Thoracic aorta (tissue), 2 donors: ENCODE measurements at places on chromosomes 7 and 10.

DNA sequence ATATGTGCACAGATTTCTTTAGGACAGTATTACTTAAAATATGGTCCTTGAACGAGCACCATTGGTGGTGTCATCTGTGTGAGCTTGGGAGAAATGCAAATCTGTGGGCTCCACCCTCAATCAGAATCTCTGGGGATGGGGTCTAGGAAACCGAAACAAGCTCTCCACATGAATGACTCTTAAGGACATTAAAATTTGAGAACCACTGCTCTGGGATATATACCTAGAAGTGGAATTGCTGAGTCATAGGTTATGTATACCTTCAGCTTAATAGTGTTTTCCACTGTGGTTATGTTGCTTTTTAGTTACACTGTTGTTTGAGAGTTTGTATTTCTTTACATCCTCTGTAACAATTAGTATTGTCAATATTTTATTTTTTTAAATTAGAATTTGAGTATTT lies 24.0 kb downstream of the ZNRF2 start:
- no peak for DNase-seq

DNA sequence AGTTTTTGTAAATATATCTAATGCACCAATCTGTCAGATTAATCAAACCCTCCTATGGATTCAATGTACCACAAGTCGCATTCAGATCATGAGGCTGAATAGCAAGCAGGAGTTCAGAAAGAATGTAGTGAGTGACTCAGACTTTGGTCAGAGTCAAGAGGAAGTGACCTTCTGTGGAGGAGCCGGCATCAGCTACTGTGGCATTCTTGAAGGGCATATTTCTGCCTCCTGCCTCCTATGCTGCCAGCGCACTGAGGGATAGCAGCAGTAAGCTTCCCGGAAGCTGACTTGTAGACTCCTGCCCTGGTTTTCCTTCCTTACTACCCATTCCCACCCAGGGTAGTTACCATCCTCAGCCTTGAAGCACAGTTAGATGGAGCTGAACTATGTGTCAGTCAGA lies 867.5 kb downstream of the NRG3 start:
- no peak for DNase-seq

- DNase-seq = no peak
These were observed 472.4 kb downstream of the ANKRD7 start for GRCh38 chr7:118696879-118697278.

- no peak for DNase-seq
These were observed 6.2 kb upstream of the MSMB start for GRCh38 chr10:46052057-46052790.

GRCh38 chr10:33402220-33403073 lies 68.0 kb upstream of the NRP1 start:
- no peak for DNase-seq

DNA sequence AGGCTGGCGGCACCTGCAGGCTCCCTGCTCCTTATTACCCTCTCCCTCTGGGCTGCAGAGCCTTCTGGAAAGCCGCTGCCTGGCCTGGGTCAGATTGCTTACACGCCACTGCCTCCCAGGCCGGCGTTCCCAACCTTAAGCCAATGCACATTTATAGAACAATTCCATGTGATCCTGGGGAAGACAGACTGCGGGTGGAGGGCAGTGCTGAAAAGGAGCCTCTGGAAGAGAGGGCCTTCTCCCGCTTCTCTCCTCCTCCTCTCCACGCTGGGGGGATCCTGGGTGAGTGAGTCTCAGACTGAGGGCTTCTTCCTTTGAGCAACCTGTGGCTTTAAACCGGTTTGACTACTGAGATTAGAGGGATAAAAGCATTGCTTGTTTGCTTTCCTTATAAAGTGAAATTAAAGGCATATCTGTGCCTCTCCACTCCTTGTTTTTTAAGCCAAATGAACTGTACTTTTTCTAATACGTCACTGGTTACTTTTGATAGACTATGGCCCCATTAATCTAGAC lies 5.5 kb downstream of the TACC2 start:
- no peak for DNase-seq

GRCh38 chr7:33035776-33036175 lies 26.8 kb downstream of the NT5C3A start:
- no peak for DNase-seq

DNA sequence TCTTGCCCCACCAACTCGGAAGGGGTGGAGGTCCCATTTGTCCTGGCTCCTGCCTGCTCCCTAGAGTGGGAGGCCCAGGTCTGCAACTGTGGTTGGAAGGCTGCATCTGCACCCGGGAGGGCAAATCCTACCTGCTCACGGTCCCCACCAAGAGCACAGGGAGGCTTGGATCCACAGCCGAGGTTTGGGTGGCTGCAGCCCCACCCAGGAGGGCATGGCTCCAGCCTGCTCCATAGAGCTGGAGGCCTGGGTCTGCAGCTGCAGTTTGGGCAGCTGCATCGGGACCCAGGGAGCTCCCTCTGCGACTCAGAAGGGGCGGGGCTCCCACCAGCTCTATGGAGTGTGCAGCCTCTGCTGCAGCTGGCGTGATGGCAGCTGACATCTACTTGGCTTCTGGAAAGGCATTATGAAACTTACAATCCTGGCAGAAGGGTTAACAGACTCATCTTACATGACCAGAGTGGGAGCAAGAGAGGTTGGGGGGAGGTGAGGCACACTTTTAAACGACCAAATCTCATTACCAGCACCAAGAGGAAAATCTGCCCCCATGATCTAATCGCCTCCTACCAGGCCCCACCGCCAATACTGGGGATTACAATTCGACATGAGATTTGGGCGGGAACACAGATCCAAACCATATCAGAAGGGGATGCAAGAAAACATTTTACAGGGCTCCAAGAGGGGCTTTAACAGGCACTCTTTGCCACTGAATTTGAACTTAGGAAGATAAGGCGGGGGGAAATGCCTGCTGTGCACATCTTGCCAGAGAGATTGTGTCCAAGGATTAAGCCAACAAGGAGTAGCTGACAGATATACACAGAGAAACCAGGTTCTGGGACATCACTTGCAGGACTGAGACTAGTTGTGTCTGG lies 8.2 kb upstream of the BLVRA start:
- no peak for DNase-seq

DNA sequence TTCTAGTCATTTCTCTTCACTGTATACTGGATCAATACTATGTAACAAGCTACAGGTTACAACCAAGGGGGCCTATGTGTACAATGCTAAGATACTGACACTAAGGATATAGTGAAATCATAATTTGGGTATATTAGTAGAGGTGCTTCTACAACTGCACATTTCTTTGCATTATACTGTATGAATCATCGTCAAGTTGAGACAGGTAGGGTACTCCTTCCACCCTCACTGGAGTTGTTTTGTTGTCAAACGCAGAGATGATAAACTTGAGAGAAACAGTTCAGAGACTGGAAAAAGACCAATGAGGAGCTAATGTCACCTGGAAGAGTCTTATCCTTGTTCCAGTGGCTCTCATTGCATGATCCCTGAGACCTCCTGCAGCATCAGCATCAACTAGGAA lies 208.2 kb upstream of the PRPS1L1 start:
- DNase-seq = no peak

- DNase-seq = no peak
These were observed 281.4 kb downstream of the NXPH1 start for GRCh38 chr7:8714791-8715190.

- no peak for DNase-seq
These were observed 295.6 kb downstream of the AUTS2 start for GRCh38 chr7:69893906-69894305.

- DNase-seq = no peak
These were observed 3.8 kb downstream of the PRAP1 start for GRCh38 chr10:133350950-133351329.

DNA sequence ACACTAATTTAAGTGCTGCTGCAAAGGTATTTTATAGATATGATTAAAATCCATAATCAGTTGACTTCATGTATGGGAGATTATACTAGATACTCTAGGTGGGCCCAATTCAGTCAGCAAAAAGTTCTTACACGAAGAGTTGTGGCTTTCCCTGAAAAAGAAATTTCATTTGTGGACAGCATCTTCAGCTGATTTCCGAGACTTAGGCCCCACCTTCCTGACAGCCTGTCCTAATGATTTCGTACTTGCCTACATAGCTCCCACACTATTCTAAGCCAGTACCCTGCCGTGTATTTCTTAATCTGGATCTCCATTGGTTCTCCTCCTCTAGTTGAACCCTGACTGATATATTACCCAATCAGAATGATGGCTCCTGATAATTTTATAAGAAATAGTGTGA lies 297.9 kb downstream of the EXOC4 start:
- no peak for DNase-seq

- no peak for DNase-seq
These were observed 124.9 kb upstream of the HDAC9 start for GRCh38 chr7:18370633-18371032.

DNA sequence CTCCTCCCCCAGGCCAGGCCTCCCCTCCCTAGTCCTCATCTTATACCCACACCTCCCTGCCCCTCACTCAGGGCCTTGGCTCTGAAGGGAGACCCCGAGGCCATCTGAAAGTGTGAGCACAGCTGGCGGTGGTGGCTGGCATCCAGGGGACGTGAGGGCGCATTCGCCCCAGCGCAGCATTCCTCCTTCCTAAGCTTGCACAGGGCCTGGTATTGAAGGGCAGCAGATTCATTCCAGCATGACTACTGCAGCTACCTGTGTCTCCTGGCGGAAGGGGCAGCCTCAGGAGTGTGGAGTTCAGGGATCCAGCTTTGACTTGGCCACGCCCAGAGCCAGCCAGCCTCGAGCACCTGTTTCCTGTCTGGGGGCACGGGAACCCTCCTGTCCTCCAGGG lies 72.6 kb downstream of the PARP12 start:
- DNase-seq = no peak

DNA sequence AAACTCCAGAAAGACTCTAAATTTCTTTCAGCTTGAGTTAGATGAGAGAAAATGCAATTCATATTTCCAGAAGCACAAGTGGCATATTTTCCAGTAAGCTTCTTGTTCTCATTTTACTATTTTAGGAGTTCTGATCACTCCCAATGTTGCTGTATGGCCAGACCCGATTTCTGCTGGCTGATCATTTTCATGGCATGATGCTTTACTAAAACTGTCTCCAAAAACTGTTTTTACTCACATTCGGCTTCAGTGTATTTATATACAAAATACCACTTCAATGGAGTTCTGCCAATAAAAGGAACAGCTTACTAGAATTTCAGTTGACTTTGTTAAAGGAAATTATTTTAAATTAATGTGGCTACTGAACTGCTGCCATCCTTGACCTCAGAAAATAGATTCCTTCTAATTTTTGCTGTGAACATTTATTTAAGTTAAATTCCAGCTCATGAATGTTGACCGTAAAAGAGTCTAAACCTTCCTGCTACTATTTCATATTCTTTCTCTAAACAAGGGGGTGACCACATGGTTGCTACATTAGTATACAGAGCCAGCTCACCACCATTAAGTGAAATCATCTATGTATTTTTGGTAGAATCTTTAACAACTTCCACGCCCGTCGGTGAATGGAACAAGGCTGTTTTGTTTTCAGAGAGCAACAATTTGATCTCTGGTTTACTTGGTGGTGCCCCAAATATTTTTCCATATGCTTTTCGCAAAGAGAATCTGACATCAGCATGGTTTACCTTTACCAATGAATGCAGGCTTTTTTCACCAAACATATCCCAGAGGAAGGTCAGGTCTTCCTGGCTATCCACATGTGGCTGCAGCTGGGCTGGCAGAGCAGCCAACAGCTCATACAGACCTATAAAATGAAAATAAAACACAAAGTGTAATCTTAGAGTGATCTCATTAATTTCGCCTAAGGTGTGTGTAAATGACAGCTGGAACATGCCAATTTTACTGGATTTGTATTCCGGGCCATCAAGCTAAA lies 101.2 kb downstream of the MPP7 start:
- no peak for DNase-seq

DNA sequence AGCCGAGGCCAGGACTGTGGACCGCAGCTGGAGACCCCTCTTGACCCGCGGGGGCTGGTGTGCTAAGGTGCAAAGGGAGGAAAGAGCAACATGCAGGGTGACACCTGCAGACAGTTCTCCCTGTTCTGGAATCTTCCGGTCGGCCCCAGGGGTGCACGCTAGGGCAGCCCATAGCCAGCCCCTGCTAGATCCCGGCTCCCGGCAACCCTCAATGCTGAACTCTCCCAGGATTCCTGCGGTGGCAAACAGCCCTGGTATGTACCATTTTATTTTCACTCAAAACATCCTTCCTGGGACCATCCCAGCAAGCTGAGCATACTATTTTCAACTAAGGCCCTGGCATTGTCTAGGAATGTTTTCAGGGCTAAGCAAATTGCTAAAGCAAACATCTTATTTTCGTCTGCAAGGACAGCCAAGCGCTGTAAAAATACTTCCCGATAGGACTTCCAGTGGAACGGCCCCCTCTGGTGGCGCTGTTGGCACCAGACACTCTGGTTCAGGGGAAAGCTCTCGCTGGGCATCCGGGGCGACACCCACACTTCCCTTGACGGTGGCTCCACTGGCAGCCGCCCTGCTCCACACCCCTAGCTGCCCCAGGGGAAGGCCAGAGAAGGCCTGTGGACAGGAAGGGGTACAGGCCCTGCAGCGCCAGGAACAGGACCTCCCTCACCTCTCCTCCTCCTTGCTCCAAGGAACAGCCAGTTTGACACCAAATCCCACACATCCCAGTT lies 99.4 kb downstream of the CTBP2 start:
- DNase-seq = peak; percentile 62
